ENCODE measurements at places on chromosomes 6 and 20. TPM values are rescaled to one million over a fixed set of nuclear protein-coding genes. Genes with fewer than 3 reads are reported as not detected.

CGA gene
- not detected for total RNA-seq

TUBB1 gene
- total RNA-seq: not detected

XKR7 gene
- 6.2 TPM for total RNA-seq

FOXP4 gene
- total RNA-seq: 30.4 TPM

PRKN gene
- 0.46 TPM for total RNA-seq

TRAPPC3L gene
- not detected for total RNA-seq

PPDPF gene
- 241 TPM for total RNA-seq

PRDM13 gene
- total RNA-seq: not detected

CHD6 gene
- 21.3 TPM for total RNA-seq

SYCP2L gene
- 2.4 TPM for total RNA-seq

FILIP1 gene
- total RNA-seq: 0.26 TPM

ADTRP gene
- not detected for total RNA-seq

SLC25A27 gene
- total RNA-seq: 0.77 TPM

MCHR2 gene
- not detected for total RNA-seq

MAFB gene
- total RNA-seq: 0.28 TPM

GLP1R gene
- not detected for total RNA-seq

CUL7 gene
- total RNA-seq: 32.1 TPM

TUBB2B gene
- 22.7 TPM for total RNA-seq

RUNX2 gene
- 7.0 TPM for total RNA-seq

IL17A gene
- not detected for total RNA-seq

GSTA1 gene
- 0.28 TPM for total RNA-seq

PRR18 gene
- total RNA-seq: 0.23 TPM

CBLN4 gene
- not detected for total RNA-seq

KIF25 gene
- 0.44 TPM for total RNA-seq

C6orf141 gene
- total RNA-seq: 0.15 TPM

HLA-DMB gene
- 0.44 TPM for total RNA-seq

CRISP2 gene
- not detected for total RNA-seq

C6orf89 gene
- 59.2 TPM for total RNA-seq

TRIM40 gene
- total RNA-seq: not detected
